ENCODE measurements at places on chromosomes 16 and 17.

- DNase-seq: no peak
Observed at GRCh38 chr16:69691980-69692911, 34.1 kb downstream of the NQO1 start.

DNA sequence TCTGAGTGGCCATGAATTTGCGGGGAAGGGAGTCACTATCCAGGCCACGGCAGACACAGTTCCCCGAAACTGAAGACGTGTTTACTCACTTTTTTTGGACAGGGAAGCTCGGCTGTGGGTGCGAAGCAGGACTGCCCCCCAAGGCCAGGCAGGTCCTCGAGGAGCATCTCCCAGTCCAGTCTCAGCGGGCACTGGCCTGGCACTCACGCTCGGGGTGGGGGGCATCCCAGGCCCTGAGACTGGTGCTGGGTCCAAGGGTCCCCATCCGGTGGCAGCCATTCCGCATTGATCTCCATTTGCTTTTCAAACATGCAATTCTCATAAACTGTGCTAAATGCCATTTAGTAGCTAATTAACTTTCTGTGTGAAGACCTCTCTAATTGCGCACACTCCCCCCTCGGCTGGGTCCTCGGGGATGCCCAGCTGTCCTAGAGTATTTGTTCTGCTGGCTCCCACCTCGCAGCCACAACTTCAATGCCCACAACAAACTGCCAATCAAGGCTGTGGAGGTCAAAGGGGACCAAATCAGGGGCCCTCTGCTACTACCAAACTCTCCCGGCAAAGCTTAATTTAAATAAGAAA, 50.2 kb downstream of the TBC1D16 start:
- DNase-seq: no peak

DNA sequence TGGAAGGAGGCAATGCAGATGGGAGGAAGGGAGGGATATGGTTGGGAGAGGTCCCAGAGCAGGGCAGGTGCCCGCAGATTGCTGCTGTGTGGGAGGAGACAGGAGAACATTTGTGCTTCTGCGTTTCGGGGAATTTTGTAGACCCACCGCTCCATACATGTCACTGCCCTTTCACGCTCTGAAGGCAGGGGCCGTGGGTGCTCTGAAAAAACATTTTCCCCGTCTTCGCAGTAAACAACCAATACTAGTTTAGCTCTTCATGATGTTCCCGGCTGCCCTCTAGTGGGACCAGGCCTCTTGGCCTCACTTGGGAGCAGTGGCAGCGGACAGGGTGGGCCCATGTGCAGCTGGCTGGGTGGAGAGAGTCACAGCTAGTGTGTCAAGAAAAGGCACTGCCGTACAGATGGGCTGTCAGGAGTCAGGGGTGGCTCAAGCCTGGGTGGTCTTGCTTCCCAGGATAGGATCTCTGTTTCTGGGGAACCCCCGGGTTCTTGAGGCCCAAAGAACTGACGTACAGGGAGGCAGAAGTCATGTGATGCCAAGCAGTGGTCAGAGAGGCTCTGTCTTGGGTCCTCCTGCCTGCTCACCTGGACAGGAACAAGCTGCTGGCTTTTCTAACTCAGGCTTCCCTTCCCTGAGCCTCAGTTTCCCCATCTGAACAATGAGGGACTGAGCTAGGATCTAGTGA, 46.5 kb upstream of the CPNE2 start:
- DNase-seq: peak; percentile 84

GRCh38 chr17:63622574-63623390, 565 bp downstream of the MAP3K3 start:
- DNase-seq: peak; percentile 50

DNA sequence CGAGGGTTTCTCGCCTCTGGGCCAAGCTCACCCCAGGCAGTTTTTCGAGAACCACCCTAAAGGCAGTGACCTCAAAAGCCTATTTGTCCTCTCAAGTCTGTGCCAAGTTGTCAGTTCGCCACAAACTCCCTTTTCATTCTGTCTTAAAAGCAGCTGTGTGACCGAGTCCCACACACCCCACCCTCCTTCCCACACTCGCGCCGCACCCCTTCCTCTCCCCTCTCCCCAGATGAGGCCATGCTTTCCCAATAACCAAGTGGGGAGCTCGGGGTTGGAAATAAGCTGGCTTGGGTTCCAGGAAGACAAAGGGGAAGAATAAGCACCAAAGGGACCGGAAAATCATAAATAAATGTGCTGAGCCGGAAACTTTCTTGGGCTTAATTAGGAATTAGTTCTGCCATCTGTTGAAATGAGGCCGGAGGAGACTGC, 36.7 kb downstream of the GRIN2C start:
- DNase-seq: no peak

GRCh38 chr16:15857724-15858560, 1.1 kb upstream of the MYH11 start:
- DNase-seq: no peak

DNA sequence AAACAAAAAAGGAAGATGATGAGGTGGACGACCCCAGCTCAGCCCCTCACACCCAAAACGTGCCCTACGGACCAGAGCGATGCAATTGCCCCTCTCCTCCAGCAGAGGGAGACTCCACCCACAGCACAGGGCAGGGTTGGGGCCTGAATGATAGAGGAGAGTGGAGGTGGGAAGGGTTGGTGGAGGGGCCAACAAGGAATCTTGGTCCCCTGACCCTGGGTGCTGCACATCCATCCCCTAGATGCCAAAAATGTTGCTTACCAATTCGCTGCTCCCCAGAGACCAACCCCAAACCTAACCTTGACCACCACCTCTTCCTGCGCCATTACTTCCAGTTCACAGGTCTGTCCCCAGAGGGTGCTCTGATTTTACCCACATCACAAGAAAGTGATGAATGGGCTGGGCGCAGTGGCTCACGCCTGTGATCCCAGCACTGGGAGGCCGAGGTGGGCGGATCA, 12.9 kb downstream of the P2RX5 start:
- DNase-seq: peak; percentile 89

DNA sequence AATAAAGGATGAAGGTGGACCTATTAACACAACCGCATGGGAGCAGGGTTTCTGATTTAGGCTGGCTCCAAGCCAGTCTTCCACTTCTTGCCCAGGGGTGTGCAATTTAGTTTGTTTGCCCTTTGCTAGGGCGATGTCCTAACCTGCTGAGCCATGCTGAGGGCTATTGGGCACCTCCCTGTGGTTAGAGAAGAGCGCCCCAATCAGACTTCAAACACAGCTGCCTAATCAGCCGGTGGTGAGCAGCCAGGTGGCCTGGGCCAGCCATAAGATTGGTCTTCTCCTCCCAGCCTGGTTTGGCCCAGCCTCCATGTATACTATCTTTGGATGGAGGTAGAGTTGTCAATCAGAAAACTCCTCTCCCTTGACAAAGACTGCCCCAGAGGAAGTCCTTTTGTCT, 15.7 kb downstream of the TMEM94 start:
- no peak for DNase-seq

DNA sequence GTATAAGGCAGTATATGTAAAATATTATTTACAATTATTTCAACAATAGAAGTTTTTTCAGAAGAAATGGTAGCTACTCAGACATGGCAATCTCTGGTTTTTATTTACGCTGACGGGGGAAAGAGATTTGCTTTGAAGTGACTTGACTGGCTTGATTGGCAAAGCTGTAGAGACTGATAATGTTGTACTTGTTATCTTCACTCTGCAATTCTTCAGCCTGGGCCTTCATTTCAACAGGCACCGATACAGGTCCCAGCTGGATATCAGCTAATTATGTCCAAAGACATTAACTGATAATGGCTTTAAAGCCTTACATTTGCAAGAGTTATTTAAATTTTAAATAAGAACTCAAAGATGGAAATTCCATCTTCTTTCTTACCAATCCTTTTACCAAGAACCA, 151.4 kb upstream of the HS3ST3A1 start:
- no peak for DNase-seq

GRCh38 chr17:72782985-72783701, 309.3 kb downstream of the SLC39A11 start:
- no peak for DNase-seq

GRCh38 chr17:74744714-74745547, 3.5 kb upstream of the NHERF1 start:
- peak; percentile 84 for DNase-seq

GRCh38 chr17:50778471-50778870, 11.2 kb upstream of the ANKRD40CL start:
- DNase-seq: no peak

DNA sequence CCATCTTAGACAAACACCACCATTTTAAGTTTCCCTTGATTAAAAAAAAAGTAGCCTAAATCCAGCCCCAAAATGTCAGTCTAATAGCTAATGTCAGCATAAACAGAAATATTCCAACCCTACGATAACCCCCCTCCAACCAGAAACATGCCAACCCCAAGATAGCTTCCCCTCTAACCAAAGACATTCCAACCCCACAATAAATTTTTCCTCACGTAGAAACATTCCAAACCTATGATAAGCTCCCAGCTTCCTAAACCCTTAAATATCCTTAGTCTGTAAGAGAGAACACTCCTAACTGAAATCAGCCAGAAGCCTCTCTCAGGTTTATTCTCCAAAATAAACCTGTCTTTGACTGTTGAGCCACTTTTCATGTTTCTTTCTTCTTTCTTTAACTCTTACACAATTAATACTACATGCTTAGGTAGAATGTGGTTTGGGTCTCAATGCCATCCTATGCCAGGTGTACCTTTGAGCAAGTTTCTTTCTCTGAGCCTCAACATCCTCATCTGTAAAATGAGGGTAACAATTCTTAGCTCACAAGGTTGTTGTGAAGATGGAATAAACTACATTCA, 10.5 kb upstream of the KRT38 start:
- no peak for DNase-seq

GRCh38 chr17:69348429-69348828, 21.5 kb upstream of the ABCA5 start:
- DNase-seq: no peak

DNA sequence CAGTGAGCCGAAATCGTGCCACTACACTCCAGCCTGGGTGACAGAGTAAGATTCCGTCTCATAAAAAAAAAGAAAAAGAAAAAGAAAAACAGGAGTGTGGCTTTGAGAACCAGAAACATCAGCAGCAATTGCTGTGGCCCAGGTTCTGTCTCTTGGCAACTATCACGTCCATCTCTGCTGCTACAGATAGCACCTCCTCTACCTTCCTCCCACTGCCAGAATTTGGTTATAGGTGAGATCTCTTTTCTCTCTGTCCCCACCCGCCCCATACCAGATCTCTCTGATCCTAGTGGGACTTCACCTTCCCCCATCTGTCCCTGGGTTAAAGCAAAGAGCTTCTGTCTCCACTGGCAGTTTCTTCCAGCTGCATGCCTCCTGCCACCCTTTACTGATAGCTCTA, 3.1 kb downstream of the TLCD2 start:
- DNase-seq: no peak

- no peak for DNase-seq
Observed at GRCh38 chr16:50573947-50574744, 25.9 kb downstream of the NKD1 start.

GRCh38 chr17:7354262-7354843, 603 bp upstream of the TMEM95 start:
- peak; percentile 22 for DNase-seq

GRCh38 chr17:53655591-53655990, 167.1 kb upstream of the KIF2B start:
- DNase-seq: no peak

DNA sequence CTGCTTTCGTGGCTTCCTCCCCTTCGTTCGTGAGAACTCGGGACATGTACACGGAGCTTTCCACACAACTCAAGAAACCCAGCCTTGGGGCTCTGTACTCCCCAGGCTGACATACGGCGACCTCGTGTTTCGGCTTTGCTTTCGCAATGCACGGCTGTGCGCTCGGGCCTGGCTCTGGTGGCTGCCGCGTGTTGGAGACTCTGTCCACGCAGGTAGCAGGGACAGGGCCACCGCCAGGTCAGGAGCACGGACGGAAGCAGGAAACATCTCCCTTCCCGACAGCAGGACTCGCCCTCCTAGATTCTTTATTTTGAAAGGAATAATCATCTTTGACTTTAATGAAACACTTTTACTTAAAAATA, 17.3 kb downstream of the UTS2R start:
- no peak for DNase-seq

DNA sequence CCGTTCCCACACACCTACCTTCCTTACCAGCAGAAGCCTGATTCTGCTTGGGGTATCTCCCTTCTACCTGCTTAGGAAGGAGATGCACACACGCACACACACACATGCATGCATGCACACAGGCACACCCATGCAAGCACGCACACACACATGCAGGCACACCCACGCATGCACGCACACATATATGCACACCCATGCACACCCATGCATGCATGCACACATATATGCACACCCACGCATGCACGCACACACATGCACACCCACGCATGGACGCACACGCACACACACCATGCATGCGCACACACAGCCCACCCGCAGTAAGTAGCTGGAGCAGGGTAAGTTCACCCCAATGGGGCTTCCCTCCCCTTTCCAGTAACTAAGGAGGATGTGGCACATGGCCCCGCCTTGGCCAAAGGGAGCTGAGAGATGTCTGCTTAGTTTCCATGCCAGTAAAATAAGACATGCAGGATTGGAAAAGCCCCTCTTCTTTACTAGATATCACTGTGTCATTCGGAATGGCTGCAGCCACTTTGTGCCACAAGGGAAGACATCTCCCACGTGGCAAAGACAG, 33.7 kb downstream of the ADCY9 start:
- DNase-seq: no peak

- no peak for DNase-seq
Observed at GRCh38 chr16:21613361-21613760, 14.0 kb downstream of the METTL9 start.

DNA sequence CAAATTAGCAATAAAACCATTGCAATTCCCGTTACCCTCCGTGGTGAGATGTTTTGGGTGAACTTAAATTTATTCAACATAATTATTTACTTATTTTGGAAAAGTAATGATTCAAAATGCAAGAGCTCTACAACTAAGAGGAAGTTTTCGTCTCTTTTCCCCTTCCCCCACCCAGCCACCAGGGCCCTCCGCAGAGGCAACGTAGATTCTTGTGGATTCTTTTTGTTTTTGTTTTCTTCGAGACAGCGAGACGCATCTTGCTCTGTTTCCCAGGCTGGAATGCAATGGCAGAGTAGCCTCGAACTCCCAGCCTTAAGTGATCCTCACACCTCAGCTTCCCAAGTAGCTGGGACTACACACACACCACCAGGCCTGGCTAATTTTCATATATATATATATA, 19.2 kb downstream of the CCDC40 start:
- no peak for DNase-seq

DNA sequence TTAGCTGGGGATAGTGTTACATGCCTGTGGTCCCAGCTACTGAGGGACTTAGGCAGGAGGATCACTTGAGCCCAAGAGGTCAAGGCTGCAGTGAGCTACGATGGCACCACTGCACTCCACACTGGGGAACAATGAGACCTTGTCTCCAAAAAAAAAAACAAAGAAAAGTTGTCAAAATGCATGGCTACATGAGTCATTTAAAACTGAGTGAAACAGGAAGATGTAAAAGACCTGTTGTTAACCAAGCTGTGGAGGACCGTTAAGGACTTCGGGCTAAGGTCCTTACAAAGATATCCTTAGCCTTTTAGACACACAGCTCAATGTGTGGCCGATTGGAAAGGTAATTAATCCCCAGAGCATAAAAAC, 25.1 kb downstream of the ZP2 start:
- no peak for DNase-seq

All from B cell (primary cell).